ENCODE measurements at places on chromosomes 12 and 14.

DNA sequence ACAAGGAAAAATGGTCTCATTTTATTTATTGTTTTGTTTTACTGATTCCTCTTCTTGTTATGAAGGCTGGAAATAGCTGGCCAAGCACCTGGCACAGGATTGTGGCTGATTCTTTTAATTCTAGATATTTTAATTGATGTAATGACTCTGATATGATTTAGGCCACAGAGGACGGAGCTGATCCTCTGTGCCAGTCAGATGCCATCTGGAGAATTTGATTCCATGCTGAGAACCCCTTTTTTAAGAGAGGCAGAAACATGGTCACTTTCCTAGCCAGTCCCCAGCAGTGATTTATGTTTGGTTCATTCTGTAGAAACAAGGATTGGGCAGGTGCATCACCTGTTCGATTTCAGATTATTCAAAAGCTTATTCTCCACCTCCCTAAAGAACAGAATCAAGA lies 77.6 kb downstream of the STAB2 start:
- DNase-seq = no peak

DNA sequence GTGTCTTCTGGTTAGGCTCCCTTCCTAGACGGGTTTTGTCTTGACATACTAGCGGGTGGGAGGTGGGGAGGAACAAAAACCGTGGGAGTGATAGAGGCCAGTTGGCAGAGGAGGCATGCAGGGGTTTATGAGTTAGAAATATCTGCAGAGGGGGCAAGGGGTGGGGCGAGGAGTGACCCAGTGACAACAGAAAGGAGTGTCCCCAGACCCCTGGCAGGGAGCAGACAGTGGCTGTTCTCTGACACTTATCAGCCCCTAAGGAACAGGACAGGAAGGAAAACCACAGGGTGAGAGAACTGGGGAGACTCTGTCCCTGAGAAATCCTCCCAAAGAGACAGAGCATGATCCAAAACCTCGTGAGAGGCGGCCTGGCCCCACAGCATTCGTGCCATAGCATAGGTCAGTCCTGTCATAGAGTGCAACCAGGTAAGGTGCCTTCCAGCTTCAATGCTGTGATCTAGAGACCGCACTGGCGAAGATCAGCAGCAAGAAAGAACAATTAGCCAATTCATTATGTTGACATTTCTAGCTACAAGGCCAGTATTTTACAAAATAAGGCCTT lies 141.4 kb downstream of the CRADD start:
- DNase-seq = no peak

DNA sequence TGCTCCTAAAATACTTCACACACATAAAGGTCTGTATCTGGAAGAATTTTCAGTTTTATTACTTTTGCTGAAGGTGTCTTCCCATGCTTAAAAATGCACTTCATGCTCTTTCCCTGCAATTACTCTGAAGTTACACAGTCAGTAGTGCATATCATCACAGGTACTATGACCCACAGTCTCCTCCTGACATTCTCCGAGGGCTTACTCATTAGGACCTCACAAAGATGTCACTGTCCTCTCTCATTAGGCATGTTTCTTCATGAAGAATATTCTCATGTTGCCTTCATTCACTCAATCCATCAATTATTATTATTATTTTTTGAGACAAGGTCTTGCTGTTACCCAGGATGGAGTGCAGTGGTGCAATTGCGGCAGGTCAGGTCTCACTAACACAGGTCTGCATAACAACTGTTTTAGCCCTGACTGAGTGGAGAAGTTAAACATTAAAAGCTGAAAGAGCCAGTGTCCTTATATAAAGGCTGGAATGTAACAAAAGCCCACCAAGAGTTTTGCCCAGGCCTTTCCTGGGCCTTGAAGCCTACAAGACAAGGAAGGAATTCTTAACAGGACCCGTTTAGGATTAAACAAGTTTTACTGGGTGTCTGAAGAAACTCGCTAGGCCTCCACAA lies 119.5 kb upstream of the WSCD2 start:
- no peak for DNase-seq

DNA sequence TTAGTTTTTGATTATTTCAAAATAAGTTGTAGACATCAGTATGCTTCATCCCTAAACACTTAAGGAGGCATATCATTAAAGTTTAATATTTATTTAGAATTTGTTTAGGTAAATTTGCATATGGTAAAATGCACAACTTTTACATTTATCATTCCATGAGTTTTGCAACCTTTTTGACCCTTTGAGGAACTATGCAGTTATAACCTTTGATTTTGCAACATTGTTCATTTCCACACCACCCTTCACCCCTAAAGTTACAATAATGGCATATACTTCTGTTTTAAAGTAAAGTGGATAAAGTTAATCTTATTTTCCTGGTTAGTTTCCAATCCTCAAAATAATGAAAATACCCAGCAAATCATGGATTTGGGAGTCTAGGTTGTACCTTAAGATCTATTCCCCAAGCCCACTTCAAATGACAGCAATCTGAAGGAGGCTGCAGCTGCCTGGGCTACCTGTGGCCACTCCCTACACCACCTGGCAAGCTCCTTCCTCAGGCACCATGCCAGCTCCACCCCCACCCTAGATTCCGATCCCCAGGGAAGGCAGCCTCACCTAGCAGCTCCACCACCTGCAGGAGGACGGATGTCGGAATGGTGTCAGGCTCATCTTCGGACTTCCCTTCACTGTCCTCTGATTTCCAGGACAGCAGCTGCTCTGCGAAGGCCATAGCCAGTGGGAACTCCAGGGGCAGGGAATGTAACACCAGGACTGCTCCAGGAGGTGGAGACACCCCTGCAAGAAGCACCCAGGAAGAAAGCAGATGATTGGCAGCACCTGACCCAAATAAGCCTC lies 65.1 kb downstream of the TRAFD1 start:
- DNase-seq = no peak

Data from HCT116 (cell line).